Hindlimb muscle (tissue), 1 donor: ENCODE measurements at places on chromosomes 2 and 18.
A peak's percentile ranks its signal among the peaks of the same experiment; 100 is the strongest.

GRCh38 chr2:173229086-173229485, 125.6 kb upstream of the CDCA7 start:
- DNase-seq, result no peak

DNA sequence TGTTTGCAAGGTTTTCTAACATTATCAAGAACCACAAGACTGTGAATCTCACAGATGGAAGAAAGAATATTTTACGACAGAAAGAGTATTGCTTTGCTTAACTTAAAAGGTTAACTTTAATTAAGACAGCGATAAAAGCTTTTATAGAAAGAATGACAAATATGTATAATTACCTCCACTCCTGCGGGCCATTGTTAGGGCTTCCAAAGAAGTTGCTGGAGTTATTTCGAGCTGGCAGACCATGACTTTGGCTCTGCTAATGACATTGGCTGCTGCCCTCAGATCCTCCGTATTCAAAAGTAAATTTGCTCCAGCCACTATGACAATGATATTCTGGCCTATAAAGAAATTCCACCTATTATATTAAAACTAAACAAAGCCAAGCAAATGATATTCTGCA, 47.3 kb downstream of the RBKS start:
- no peak for DNase-seq

GRCh38 chr2:37601569-37601968, 69.9 kb downstream of the CDC42EP3 start:
- DNase-seq, result no peak

DNA sequence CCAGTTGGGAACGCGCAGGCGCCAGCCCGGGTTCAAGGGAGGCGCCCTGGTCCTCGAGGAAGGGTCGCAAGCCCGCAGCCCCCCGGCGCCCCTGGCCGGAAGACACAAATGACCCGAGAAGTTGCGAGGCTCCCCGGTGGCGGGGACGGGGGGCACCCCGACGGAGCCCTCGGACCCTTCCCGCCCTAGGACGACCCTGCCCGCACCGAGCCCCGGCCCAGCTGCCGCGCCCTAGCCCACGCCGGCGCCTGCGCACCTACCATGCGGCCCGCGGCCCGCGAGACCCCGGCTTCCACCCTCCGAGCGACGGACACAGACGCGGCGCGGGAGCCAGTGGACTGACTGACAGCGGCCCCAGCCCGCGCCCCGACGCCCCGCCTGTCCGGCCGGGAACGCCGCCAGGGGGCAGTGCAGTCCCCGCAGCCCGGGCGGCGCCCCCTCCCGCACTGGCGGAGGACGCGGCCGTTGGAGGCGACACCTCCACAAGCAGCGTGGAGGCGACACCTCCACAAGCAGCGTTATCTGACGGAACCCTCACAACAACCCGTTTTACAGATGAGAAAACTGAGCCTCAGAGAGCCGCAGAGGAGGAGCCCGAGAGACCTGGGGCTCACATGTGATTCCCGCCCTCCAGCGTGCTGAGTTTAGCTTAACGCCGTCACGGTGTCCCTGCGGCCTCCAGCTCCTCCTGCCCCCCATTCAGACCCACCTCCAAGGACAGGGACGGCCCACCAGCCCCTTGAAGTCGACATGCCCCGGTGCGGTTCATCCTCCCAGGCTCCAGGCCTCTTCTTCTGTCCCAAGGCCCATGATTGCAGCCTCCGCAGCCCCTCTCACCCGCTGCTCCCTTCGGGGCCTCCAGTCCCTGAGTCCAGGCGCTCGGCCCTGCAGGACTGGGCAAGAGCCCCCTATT, at the start of gene NMUR1:
Gene NMUR1, minus strand, starts transcription at position 347 of the 913 bp plus-strand sequence. Its CDS starts 84 bp downstream, at position 263.
- DNase-seq, result peak; percentile 69

DNA sequence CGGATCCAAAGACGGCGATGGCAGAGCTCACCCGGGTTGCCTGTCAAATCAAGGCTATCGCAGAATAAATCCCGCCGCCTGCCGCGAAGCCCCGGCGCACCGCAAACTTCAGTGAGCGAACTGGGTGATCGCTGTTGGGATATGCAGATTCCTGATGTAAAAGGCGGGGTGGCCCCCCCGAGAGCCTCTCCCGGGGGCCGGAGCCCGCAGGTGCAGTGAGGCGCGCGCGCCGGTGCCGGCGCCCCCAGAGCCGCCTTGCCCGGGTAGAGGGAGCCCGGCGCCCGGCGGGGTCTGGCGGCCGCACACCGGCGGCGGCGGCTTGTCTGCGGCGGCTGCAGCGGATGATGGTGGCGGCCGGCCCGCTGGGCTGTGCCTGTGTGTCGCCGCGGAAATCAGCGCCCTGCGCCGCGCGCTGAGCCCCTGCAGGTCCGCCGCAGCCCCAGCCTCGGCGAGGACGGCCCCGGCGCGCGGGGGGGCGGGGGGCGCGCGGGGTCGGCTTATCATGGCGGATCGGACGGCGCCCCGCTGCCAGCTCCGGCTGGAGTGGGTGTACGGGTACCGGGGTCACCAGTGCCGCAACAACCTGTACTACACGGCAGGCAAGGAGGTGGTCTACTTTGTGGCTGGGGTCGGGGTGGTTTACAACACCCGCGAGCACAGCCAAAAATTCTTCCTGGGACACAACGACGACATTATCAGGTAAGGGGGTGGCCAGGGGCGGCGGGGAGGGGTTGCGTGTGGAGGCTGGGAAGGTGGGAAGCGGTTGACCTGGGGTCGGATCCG, 1.3 kb downstream of the EML6 start:
- DNase-seq, result peak; percentile 13

DNA sequence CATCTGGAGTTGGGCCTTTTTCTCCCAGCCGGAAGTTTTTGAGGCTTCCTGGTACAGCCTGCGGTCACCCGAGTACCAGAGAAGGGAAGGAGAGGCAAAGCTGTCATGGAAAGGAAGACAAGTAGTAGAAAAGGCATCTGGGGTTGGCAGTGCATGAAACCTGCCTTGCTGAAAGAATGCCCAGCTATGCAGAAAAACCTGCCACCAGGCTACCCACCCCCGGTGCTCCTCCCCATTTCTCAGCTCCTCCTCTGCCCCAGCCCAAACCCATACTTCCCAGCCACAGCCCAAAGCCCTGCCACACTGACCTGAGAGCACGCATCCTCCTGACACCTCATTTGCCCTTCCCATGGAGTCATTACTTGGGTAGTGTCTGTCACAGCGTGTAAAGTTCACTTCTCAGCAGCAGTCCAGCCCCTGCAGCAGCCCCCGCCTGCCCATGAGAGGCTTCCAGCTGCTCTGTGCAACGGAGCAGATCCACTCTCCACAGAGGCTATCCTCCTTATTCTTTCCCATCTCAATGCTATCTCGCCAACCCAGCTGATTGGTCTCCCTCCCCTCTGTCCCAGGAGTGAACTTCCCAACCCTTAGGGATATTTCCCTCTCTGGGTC, 40.4 kb upstream of the MAL start:
- no peak for DNase-seq

GRCh38 chr2:136505462-136505861, 259.9 kb upstream of the THSD7B start:
- no peak for DNase-seq

GRCh38 chr18:9096007-9096371, 6.5 kb upstream of the NDUFV2 start:
- no peak for DNase-seq

DNA sequence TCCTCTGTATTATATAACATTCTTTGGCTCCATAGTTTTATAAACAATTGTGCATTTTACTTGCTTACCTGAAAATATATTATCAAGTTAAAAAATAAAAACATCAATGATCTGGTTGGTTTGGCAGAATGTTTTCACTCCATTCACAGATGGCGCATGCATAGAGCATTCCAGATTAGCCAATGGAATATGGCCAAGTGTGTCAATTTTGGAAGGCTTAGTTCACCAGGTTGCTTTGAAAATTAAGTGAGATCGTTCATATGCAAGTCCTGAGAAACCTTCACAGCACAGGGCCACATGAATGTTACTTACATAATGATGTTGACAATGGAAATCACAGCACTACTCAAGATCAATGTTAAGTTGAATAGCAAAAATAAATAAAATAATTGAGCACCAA, 335.7 kb downstream of the GRB14 start:
- no peak for DNase-seq

DNA sequence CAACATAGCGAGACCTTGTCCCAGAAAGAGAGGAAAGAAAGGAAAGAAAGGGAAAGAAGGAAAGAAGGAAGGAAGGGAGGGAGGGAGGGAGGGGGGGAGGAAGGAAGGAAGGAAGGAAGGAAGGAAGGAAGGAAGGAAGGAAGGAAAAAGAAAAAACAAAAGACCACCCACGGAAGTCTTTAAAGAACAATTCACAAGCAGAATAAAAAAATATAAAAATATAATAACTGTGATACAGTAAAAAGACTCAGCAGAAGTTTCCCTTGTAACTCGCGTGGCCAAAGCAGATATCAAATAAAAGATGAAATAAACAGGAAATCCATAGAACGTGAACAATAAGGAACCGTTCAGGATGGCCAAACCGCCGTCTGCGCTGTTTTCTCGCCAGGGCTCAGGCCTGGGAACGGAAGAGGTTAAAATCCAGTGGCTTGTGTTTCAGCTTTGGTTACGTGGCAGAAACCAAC, 1.2 kb upstream of the SLC1A4 start:
- DNase-seq, result no peak

DNA sequence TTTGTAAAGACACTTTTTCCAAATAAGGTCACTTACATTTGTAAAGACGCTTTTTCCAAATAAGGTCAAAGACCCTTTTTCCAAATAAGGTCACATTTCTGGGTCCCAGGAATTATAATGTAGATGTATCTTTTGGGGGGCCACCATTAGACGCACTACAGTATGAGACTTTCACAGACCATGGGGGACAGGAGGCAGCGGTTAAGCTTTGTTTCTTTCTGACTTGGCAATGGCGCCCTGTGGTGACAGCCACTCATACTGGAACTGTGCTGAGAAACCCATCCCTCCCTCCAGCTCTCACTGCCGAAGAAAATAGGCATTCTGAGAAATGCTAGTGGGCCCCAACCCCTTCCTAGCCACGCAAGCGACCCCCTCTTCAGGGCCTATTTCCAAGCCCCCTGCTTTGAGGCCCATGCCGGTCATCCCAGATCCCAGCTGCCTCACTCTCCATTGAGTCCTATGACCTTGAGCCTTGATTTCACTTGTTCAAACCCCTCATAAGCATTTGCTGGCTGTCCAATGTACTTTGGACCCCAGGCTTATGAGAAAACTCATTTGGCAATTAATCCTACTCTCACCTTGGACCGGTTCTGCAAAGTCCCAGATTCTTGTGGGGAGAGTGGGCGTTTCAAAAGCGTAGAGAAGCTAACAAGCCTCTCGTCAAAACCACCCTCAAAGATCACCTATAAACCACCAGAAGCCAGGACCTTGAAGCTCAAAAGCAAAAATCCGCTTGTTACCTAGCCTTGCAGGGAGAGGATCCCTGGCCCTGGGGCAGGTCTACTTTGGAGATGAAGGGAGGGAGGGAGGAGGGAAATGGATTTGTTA, 11.3 kb upstream of the SPATA3 start:
- no peak for DNase-seq

DNA sequence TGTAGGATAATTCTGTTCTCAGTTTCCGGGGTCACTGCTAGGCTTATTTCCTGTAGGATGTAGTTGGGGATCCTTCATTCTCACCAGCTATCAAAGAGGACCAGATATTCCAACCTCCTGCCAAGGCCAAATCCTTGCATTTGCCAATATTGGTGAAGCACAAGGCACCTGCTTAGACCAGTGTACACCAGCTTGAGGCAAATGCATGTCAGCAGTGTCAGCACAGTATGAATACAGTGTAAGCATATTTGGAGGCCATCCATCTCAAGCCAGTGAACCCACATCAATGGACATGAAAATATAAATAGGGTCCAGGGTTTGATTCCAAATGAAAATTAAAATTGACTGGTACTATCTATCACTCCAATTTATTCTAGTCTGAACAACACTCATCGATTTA, 88.0 kb upstream of the MAPRE2 start:
- no peak for DNase-seq

DNA sequence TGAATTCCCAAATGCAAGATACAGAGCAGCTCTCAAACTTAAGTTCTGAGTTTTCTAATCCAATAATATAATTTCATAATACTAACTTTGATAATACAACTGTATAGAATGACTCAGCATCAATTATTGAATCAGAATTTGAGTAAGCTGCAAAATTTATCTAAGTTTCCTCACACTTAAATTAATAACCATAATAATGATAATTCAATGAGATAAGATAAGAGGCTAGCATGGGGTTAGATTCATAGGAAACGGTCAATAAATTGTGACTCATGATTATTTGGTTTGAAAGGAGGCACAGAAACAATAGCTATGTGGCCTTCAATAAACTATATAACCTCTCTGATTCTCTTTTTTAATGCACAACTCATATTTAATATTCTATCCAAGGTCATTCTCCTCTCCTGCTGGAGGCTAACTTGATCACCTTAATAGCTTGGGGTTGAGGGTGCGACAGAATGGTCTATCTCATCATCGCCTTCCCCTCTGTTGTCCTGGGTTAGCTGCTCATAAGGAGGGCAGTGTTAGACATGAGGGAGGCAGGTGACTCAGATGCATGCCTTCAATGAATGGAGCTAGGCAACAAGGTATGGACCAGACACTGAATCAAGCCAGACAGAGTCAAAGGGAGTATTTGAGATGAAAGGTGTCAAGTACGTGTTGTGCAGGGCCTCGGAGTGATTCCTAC, 36.2 kb upstream of the BMP10 start:
- DNase-seq, result no peak

DNA sequence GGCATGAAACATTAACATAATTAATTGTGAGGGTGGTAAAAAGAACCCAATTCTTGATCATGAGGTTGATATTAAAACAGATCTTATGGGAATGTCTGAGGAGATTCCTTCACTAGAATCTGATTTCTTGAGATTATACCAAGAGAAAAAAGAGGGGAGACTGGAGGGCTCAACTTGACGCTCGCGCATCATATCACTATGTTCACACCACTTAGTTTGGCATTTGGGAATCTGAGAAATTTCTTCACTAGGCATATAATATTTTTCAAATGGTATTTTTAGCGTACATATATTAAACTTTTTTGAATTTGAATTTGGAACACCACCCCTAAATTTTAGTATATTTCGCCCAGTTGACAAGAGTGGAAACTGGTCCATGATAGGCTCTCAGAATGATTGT, 140.1 kb downstream of the SATB2 start:
- no peak for DNase-seq

DNA sequence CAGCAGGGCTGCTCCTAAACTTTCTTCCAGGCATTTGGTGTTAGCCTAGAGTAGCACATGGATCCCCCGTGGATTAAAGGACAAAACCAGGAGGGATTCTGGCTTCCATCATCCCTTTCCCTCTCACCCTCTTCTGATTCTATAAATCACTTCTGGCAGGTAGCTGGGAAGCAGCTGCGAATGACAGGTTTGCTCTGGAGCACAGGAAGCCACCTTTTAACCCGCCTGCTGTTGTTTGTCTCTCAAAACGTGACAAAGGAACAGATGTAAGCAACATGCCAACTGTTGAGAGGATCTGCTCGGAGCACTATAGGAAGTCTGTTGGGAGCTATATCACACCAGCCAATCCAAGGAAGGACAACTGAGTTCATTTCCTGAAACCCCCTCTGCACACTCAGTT, 101.9 kb downstream of the ACTR2 start:
- DNase-seq, result no peak

- no peak for DNase-seq
These were observed 74.1 kb downstream of the BOD1L2 start for GRCh38 chr18:57220930-57221483.
